ENCODE measurements at places on chromosomes 13 and 19.

GRCh38 chr19:49590971-49591730 is at the start of gene PRR12:
Gene PRR12, plus strand, starts transcription at chr19:49591182. Its CDS starts 473 bp downstream, at chr19:49591655.
- peaks cover 40% of the 10 kb centered on the region for H3K4me1 ChIP-seq
- H3K27me3 ChIP-seq: peaks cover 32% of the 10 kb centered on the region
- H3K27ac ChIP-seq: peak within 1 kb of the TSS; percentile 96
- peaks cover 13% of the 10 kb centered on the region for H3K36me3 ChIP-seq
- peak within 1 kb of the TSS; percentile 91 for H3K4me3 ChIP-seq

GRCh38 chr13:76035711-76036110 is 399.6 kb downstream of the LMO7 start:
- DNase-seq: no peak
- no peak overlapping the region for H3K27ac ChIP-seq
- no peaks in the 10 kb centered on the region for H3K4me1 ChIP-seq

DNA sequence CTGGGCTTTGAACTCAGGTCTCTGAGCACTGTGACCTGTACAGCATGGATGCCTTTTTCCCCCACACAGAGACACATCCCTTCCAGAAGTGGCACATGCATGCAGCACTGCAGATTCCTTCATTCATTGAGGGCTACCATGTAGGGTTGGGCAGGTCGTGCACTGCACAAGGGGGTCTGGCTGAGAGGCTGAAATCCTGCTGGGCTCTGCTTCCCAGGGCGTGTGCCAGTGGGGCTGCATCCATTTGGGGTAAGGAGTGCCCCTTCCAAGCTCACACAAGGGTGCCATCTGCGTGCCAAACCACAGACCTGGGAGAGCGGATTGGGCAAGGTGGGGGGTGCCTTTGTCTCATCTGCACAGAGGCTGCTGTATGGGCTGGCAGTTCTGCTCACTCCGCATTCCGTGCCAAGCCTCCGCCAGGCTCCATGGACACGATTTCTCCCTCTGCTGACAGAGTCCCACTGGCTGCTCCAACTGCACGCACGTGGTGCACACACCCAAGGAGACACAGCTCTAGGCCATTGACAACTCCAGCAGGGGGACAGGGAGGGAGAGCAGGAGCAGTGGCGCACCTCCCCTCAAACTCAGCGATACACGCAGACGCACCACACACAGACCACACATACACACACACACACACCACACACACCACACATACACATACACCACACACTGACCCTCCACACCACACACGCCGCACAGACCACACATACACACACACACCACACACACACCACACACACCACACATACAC is 4.5 kb upstream of the SHISA7 start:
- no peak overlapping the region for H3K27ac ChIP-seq
- no peak overlapping the region for H3K4me3 ChIP-seq
- peaks cover 60% of the 10 kb centered on the region for H3K27me3 ChIP-seq
- no peaks in the 10 kb centered on the region for H3K36me3 ChIP-seq
- no peak for DNase-seq

DNA sequence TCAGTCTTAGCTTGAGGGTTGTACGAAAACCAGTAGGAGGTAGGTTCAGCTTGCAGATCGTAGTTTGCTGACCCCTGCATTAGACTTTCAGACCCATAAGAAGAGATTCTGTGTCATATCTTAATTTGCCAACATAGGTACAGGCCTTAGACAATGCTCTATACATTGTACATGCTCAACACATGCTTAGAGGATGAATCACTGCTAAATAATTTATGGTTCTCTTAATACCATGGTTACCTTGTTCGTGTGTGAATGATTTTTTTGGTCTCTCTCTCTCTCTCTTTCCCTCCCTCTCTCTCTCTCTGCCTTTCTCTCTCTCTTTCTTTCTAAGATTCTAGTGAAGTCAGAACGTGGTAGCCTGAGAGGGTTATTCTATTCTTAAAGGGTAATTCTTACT is 112.2 kb downstream of the FGF14 start:
- no peaks in the 10 kb centered on the region for H3K27me3 ChIP-seq
- H3K27ac ChIP-seq: no peak overlapping the region
- no peaks in the 10 kb centered on the region for H3K4me1 ChIP-seq
- H3K36me3 ChIP-seq: no peaks in the 10 kb centered on the region
- H3K4me3 ChIP-seq: no peak overlapping the region

- H3K36me3 ChIP-seq: peaks cover 53% of the 10 kb centered on the region
- no peak for DNase-seq
- no peak overlapping the region for H3K27ac ChIP-seq
- no peaks in the 10 kb centered on the region for H3K27me3 ChIP-seq
- no peaks in the 10 kb centered on the region for H3K4me1 ChIP-seq
These were observed 25.4 kb downstream of the ZNF558 start for GRCh38 chr19:8806661-8807060.

- DNase-seq: no peak
- no peak overlapping the region for H3K27ac ChIP-seq
- no peaks in the 10 kb centered on the region for H3K36me3 ChIP-seq
- H3K4me1 ChIP-seq: peaks cover 23% of the 10 kb centered on the region
These were observed 444 bp upstream of the NCCRP1 start for GRCh38 chr19:39196320-39196719.

Data from activated naive CD4-positive, alpha-beta T cell treated with anti-CD3 and anti-CD28 coated beads, Interleukin-2, amount 10 ng/mL, durations not matched to agents 7 days and 5 days (primary cell).